ENCODE measurements at places on chromosomes 7 and 10.

- no peak for DNase-seq
Observed at GRCh38 chr10:116868198-116868676, 18.9 kb downstream of the ENO4 start.

DNA sequence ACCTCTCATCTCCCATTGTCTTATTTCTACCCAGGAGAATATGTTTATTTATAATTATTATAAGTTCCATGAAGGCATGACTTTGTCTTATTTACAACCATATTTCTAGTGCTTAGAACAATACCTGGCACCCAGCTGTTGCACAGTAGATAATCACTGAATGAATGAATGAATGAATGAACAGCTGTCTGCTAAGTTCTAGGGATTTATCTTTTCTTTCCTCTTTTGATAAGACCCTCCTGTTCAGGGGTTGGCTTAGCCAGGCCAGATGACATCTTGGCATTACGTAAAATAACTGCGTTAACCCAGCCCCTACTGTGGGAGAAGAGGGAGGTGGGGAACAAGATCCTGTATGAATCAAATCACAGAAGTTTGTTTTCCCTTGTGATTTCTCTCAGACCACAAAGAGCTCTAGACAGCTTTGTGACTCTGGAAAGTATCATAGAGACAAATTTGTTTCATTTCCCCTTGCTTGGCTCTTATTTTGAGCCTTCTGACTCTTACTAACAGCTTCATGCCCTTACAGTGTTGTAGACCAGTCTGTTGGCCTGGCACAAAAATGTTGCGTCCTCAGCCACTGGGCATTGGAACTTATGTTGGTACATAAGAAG, 8.4 kb downstream of the ZNF862 start:
- no peak for DNase-seq

GRCh38 chr7:97422046-97422445, 304.5 kb downstream of the SDHAF3 start:
- DNase-seq = no peak

DNA sequence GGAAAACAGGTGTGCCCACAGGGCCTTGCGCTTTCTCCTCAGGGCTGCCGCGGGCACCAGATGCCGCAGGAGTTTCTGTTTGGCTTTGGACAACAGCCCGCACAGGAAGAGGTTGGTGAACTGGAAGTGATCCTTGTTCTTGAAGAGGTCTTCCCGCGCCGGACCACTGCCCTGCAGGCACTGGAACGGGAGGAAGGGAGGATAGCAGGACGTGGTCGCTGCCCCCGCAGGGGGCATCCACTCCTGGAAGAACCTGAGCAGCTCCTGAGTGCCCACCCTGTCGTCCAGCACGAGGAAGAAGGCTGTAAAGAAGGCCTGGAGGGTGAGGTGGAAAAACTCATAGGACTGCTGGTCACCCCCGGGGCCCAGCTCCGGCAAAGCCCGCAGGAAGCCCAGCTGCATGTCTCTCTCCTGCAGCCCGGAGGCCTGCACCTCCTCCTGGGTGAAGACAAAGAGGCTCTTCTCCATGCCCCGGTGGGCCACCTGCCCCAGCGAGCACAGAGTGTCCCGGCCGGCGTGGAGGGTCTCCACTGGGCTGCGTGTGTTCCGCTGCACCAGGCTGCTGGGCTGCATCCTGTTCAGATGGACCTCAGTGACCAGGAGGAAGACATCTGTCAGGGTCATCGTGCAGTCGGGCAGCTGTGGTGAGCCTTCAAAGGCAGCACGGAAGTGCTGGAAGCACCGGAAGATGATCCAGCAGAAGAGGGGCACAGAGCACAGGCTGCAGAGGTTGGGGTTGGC, 26.9 kb downstream of the NOD1 start:
- no peak for DNase-seq

- no peak for DNase-seq
Observed at GRCh38 chr7:142389544-142389943, 131.7 kb upstream of the PRSS58 start.

DNA sequence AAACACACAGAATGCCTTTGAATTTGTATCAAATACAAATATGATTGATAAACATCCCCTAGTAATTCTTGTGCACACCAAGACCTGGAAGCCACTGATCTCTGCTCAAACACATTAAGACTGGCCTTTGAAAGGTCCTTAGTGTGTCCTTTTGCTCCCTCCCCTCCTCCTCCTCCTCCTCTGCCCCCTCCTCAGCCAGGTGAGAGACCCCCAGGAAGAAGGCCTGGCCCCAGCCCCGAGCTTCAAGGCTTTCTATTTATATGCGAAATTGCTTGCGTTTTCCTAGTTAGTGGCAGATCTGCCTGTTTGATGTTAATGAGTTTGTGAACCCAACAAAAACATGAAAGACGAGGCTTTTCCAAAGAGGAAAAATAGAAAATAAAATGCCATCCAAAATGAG, 63.6 kb upstream of the TCF7L2 start:
- no peak for DNase-seq

DNA sequence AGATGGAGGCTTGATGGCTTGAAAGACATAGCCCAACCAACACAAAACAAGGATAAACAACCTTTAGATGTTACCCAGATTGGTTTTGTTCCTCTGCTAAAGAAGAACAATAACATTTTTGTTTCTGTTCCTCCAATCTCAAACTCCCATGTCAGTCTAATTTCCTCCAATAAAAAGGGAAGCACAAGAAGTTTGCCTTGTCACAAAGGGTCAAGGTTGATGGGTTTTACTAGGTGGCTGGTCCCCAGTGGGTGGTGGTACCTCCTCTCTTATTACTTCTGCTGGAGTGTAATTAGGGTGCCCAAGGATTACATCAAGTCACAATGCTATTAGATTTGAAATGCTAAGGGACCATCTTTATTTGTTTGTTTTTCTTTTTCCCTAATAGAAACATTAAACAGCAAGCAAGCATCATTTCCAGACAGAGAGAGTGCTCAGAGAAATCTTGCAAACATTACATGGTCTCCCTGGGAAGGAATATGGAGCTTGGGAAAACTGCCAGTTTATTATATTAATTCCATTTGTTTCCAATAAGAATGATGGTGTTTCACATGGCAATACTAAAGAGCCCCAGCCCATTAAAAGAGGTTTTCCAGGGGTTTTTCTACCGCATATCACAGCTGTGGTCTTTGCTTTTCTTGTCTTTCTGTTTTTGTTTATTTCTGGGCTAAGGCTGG, 78.3 kb upstream of the AOAH start:
- no peak for DNase-seq

GRCh38 chr7:148330822-148331221, 259.7 kb upstream of the C7orf33 start:
- no peak for DNase-seq

DNA sequence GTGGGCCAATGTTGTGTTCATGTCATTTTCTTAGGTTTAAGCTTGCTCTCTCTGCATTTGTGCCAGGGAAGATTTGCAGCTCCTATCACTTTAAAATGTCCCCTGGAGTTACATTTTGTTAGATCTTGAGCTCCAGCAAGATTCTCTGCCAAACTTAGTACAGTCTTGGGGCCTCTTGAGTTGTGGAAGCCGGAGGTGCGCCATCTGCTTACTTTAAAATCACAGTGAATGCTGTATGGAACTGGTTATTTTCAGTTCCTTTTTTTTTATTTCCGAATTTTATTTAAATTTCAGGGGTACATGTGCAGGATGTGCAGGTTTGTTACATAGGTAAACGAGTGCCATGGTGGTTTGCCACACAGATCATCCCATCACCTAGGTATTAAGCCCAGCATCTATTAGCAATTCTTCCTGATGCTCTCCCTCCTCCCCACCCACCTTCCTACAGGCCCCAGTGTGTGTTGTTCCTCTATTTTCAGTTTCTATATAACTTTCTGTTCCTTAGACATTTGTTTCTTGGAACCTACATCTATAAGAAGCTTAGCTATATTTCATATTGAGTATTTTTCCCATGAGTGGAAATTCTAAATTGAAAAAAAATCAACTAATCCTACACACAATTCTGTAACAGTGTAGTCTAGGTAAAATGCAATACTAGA, 114.4 kb upstream of the CREB5 start:
- DNase-seq = no peak

DNA sequence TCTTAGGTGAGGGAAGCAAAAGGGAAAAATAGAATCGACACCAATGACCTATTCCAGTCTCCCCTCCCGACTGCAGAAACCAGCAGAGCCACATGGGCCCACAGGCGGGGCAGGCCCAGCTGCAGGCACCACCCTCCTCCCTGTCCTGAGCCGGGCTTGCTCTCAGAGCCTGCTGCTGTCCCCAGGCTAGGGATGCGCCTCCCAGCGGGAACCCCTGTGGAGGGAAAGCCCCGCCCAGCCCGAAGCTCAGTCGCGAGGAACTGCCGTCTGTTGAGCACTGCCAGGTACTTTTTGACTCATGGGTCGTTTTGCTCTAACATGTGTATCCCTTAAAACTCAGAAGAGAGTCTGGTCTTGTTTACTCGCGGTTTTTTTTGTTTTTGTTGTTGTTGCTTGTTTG, 124.5 kb upstream of the RET start:
- no peak for DNase-seq

DNA sequence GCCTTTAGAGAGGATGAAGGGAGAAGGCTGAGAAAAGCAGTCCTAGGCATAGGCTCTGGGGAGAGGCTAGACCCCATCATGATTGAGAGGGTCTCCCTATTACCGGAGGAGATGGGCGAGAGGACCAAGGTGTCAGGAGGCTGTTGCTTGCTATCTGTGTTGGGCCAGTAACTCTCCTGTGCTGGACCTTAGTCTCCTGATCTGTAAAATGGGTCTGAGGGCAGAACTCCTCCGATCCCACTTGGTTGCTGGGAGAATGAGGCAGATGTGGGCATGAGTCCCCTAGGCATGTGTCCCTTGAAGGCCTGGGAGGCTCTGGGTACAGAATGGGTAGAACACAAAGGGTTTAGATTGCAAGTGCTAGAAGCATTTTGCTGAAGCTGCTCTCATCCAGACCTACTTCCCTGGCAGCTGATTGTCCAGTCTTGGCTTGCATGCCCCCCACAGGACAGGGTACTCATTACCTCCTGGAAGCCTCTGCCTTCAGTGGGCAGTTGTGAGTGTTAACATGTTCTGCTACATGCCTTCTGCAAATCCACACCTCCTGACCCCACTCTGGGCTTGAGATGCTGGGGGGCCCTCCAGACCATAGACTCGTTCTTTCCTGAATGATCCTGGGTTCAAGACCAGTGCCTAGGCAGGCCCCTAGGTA, 4.4 kb downstream of the ZMIZ1 start:
- no peak for DNase-seq

DNA sequence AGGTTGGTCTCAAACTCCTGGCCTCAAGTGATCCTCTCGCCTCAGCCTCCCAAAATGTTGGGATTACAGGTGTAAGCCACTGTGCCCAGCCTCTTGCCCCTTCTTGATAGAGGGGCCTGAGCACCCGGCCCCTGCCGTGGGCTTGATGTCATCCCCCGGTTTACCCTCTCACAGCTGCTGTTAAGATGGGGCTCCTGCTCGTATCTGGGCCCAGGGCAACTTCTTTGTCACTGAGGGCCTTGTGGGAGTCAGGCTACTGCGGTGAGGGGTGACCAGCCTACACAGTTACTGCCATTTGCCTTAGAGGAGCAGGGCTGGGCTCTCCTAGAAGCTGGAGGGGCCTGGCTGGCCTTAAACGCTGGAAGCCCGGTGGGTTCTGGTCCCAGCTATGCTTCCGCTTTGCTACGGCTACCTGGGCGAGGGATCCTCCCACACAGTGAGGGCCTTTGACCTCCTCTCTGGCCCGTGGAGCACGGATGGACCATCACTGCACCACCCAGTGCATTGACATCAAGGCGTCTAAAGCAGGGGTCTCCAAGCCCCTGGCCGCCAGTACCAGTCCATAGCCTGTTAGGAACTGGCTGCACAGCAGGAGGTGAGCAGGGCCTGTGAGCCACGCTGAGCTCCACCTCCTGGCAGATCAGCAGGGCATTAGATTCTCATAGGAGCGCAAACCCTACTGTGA, 1.1 kb upstream of the TMEM130 start:
- DNase-seq = no peak

- DNase-seq = no peak
Observed at GRCh38 chr10:10056961-10057360, 960.7 kb upstream of the CELF2 start.

DNA sequence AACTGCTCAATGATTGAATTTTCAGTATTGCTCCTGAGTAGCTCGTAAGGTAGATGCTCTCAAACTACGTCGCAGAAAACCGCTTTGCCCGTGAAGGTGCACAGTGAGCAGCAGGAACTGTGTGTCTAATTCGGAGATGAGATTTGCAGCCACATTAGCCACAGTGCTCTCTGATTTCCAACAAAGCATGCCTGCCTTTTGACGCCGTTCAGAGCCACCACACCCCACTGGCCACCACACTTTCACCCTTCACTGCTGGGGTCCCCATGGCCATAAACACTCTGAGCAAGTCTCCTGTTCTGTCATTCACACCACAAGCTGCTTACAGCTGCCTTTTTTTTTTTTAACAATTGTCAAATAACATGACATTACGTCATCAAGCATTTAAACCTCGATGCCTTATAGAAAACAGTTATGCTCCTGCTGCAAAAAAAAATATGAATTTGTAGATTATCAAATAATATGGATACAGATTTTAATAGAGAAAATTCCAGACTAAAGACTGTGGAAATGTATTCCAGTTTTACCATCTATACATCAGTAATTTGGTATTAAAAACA, 578.8 kb upstream of the PFKP start:
- no peak for DNase-seq

- no peak for DNase-seq
Observed at GRCh38 chr7:22771194-22771871, 44.3 kb downstream of the IL6 start.

GRCh38 chr7:93147363-93147762, 822 bp downstream of the SAMD9L start:
- DNase-seq = no peak

- no peak for DNase-seq
Observed at GRCh38 chr7:36521911-36522310, 132.2 kb downstream of the ANLN start.

DNA sequence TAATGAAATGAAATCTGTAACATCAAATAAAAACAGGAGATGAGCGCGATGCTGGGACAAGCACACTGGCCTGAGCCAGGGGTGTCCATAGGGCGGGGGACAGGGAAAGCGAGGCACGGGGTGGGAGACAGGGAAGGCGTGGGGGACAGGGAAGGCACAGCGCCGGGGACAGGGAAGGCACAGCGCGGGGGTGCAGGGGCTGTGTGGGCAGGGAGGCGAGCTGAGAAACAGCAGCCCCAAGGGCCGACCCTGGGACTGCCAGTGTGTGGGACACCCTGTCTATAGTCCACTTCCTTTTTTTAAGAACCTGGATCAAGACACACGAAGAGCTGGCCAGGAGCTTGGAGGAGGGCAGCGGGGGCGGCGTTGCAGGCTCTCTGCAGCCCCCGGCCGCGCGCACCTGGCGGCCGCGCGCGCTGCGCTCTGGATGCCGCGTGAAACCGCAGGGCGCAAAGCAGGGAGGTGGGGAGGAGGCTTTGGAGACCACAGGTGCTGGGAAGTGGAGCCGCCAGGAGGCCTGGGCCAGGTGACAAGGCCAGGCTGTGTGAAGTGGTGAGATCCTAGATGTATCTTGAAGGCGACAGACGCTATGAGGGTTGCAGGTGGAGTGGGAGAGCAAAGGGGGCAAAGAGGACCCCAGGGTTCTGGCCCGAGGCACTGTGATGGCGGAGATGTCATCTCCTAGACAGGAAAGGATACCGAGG, 157.7 kb downstream of the COBL start:
- DNase-seq = no peak

- DNase-seq = no peak
Observed at GRCh38 chr7:42083284-42083683, 153.7 kb downstream of the GLI3 start.

- DNase-seq = no peak
Observed at GRCh38 chr10:126373147-126373546, 15.1 kb downstream of the ADAM12 start.
